ENCODE measurements at places on chromosomes 3 and 15.
A peak's percentile ranks its signal among the peaks of the same experiment; 100 is the strongest.

DNA sequence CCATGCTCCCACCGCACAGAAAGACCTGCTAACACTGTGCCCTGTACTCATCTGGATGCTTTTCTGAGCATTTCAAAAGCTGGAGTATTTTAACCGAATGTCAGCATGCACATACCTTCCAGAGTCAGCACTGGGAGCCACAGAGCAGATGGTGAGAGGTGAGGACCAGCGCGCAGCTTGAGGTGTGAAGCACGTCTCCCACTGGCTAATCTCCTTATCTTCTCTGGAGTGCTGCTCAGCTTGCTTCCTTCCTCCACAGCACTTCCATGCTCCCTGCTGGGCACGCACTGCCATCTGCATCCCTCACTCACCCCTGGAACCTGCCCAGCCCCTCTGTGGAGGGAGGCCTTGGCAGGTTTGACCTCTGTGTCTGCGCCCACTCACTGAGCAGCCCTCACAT lies at the start of gene GNB5:
GNB5 (minus strand) TSS at position 186 of the 400 bp plus-strand sequence. CDS start 6,716 bp downstream, outside the sequence.
- DNase-seq: no peak

- DNase-seq: no peak
Measured at GRCh38 chr3:108493862-108494261, 16.5 kb downstream of the MYH15 start.

- DNase-seq: no peak
Measured at GRCh38 chr3:73556520-73557372, 68.0 kb downstream of the PDZRN3 start.

DNA sequence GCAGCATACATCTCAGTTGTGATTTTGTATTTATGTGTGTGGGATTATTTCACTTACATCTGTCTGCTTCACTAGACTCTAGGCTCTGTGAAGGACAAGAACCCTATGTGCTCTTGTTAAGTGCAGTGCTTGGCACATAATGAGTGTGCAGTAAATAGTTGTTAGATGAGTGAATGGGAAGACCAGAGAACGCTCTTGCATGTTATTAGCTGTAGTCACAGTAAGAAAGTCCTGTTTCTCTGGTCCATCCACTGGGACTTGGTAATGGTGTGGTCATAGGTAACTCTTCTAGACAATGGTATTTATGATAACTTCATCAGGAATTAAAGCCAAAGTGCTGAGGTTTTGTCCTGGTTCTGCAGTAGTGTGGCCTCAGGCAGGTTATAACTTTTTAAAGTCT lies 1.4 kb upstream of the AQP9 start:
- DNase-seq: no peak

- DNase-seq: no peak
Measured at GRCh38 chr3:72664184-72664975, 183.9 kb downstream of the SHQ1 start.

- no peak for DNase-seq
Measured at GRCh38 chr3:143101792-143102381, 17.7 kb upstream of the CHST2 start.

DNA sequence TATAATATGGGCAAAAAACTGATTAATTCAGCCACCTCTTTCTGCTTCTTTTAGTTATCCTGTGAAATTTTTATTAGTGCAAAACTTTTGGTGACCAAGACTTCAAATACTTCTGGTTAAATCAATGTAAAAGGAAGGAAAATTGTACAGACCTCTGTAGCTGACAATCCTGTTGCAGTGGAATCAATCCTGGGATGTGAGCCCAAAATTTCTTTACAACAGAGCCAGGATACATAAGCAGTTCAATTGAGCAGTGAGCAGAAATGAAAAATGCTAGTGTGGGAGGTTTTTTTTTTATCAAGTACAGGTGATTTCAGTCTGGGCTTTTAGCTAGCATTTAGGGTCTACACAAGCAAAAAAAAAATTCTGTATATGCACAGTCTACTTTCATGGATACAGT lies 398.0 kb downstream of the OTOL1 start:
- no peak for DNase-seq

DNA sequence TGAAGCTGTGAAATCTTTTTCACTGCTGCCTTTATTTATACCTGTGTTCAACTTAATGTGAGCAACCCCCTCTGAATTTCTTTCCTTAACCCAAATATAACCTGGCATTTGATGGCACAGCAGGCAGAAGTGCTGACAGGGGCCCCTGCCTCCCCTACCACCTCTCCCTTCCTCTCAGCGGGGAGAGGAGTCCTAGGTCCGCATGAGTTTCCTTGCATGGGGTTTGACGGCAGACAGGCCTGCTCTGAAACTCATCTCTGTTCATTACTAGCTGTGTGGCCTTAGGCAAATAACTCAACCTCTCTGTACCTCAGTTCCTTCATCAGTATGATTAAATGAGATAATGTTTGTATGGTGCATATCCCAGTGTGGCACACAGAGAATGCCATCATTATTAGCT lies 79.7 kb downstream of the SEC22A start:
- DNase-seq: no peak

- DNase-seq: no peak
Measured at GRCh38 chr3:125032100-125032643, 23.6 kb downstream of the HEG1 start.

GRCh38 chr3:178707311-178708031 lies 171.2 kb downstream of the KCNMB2 start:
- DNase-seq: no peak

- no peak for DNase-seq
Measured at GRCh38 chr15:36954486-36954885, 145.9 kb downstream of the MEIS2 start.

GRCh38 chr3:69194431-69195165 lies 72.2 kb upstream of the LMOD3 start:
- no peak for DNase-seq

- peak; percentile 29 for DNase-seq
Measured at GRCh38 chr3:194686816-194687637, 1.3 kb downstream of the FAM43A start.

- DNase-seq: no peak
Measured at GRCh38 chr3:125662675-125663074, 67.4 kb upstream of the OSBPL11 start.

GRCh38 chr15:56968821-56969220 lies 50.4 kb downstream of the TCF12 start:
- no peak for DNase-seq

DNA sequence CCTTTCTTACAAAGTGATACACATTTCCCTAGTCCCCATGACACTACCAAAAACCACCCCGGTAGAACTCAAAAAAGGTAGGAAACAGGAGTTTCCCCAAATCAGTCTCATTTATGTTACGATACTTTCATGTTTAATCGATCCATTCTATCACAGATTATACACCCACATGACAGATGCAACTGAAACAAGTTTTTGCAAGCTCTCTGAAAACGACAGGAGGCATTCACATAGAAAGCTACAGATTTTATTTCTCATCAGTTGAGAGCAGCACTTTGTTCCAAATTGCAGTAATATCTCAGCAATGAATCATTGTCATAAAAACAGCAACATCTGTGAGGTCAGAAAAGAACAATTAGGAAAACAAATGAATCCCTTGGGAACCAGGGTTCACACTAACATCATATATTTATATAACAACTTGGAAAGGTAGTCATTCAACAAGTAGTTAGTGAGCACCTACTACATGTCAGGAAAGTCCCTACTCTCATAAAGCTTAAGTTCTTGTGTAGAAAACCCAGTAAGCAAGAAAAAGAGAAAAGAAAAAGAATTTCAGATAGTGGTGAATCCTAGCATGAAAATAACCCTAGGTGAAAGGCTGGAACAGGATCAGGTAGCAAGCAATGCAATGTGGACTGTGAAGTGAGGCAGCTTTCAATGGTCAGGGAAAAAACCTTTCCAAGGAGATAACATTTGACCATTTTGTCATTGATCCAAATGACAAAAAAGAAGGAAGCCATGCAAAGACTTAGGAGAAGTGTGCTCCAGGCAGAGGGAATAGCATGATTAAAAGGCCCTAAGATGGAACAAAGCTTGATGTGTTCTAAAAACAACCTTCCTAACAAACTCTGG lies 8.3 kb downstream of the PLD1 start:
- DNase-seq: no peak

- no peak for DNase-seq
Measured at GRCh38 chr15:31461911-31462480, 135.4 kb downstream of the KLF13 start.

DNA sequence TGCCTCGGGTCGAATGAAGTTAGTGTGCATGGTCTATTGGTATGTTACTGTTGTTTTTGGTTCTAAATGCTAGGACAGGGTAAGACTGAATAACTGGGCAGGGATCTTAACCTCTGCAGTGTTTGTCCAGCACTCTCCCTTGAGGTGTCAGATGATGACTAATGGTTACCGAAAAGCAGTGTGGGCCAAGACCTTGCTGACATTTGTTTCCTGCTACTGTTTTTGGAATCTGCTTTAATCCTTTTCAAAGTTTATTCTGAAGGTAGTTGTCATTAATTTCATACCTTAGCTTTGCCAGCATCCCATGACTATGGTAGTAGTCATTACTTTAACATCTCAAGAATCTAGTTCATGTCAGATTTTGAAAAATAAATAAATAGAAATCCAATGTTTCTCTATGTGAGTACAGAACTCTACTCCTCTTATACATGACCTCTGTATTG lies 117.0 kb downstream of the P3H2 start:
- no peak for DNase-seq

DNA sequence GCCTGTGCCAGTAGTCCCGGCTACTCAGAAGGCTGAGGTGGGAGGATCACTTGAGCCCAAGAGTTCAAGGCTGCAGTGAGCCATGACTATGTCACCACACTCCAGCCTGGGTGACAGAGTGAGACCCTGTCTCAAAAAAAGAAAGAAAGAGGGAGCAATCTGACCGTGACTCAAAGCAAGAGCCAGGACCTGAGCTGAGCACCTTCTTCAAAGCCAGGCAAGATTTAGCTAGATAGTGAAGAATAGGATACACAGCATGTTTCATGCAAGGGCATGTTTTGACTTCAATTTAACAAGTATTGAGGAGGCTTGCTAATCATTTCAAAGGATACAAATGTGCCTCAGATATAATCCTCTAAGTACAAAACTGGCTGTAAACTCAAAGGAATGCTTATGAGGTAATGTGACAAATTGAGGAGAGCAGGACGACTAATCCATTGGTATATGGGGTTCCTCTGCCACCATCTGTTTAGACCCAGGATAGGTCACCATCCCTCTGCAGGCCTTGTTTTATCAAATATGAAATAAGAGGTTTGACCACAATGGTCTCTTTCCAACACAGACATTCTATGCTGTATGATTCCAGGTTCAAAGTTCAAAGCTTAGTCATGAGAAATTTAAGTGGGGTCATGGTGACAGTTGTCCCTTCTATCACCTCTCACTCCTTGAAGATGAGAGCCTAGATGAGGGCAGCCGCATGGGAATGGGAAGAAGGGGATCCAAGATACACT lies 33.2 kb downstream of the RAB27A start:
- DNase-seq: no peak

- no peak for DNase-seq
Measured at GRCh38 chr15:67822537-67823313, 2.6 kb upstream of the SKOR1 start.

GRCh38 chr15:52180196-52180835 lies 10.9 kb downstream of the GNB5 start:
- peak; percentile 44 for DNase-seq

GRCh38 chr3:44042772-44043171 lies 198.9 kb upstream of the TOPAZ1 start:
- DNase-seq: no peak

DNA sequence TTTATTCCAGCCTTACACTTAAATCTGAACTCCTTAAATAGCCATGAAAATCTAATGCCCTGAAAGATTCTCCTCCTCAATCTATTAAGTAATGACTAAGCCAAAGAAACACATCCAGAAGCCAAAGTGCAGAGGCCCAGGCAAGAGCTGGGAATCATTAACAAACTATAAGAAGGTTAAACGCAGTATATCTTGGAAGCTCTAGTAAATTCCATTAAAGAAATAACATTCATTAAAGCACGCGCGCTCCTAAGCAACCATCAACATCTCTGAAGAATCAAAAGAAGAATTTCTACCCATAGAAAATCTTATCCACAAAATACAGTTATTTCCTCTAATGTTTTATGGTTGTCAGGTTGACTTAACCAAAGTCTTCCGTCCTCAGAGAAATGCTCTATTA lies 29.5 kb downstream of the MB21D2 start:
- DNase-seq: no peak

GRCh38 chr3:108209579-108209978 lies 12.6 kb downstream of the IFT57 start:
- no peak for DNase-seq

GRCh38 chr3:128006061-128007032 lies 45.9 kb upstream of the SEC61A1 start:
- DNase-seq: no peak

DNA sequence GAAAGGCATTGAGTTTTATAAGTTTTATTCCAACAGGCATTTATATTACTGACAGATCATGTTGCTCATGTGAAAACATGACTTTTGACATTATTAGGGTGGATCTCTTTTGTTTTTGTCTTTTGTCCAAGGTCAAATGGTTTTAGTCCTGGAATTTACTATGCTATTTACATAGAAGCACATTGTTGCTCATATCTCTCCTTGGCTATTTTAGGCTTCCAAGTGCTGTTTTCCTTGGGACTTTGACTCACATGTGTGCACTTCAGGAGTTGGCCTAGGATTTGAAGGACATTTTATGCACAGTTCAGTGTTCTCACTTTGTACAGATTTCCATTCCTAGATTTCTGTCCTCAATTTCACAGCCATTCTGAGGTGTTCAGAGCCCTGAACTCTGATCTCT lies 225.7 kb downstream of the PYDC2 start:
- DNase-seq: no peak

- DNase-seq: no peak
Measured at GRCh38 chr15:35932531-35932930, 386.6 kb upstream of the DPH6 start.

DNA sequence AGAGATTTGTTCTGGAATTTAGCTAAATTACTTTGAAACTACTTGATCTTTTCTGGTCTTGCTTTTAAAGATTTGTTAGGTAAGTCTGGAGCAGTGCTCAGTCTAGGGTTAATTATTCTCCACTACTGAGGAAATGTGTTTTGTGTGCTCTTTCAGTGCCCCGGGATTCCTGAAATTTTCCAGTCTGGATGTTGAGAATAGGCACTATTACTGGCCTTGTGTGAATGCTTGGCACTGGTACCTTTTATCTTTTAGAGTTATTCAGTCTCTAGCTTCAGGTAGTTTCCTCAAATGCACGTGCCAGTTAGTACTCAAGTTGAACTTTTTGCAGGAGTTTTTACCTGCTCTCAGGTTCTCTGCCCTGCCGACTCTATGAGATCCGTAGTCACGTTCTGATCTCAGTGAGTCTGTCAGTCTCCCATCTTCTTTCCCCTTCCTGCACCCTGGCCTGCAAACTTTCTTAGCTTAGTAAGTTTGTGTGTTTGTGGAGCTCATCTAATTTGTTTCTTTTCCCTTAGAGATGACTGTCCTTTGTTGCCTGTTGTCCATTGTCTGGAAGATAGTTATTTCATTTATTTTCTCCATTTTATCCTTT lies 39.5 kb downstream of the TCF12 start:
- DNase-seq: no peak

GRCh38 chr3:55620351-55621025 lies 133.4 kb upstream of the WNT5A start:
- no peak for DNase-seq

DNA sequence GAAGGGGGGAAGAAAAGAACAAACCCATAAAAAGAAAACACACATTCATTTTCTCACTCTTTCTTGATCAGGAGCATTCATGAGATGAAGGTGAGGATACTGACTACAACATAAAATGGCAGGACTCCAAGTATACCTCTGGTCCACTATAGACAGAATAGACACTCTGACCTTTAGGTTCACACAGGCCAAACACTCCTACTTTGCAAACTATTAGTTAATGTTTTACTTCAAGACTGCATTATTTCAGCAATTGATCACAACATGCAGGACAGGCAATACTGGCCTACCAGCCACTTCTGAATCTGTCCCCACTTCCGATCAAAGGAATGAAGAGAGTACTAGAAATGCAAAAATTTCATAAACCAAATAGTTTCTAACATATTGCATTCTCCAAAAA lies 47.0 kb downstream of the LRRFIP2 start:
- no peak for DNase-seq
